Right renal cortex interstitium (tissue), 3 donors: ENCODE measurements at places on chromosomes 7 and 10. TPM values are rescaled to one million over a fixed set of nuclear protein-coding genes. Genes with fewer than 3 reads are reported as not detected.
A peak's percentile ranks its signal among the peaks of the same experiment; 100 is the strongest.

Gene CNTNAP2
- 21.2 TPM for polyA plus RNA-seq

Gene AKR1E2
- polyA plus RNA-seq, result 7.3 TPM

GRCh38 chr7:50411332-50411731, 38.8 kb downstream of the FIGNL1 start:
- DNase-seq, result no peak

DNA sequence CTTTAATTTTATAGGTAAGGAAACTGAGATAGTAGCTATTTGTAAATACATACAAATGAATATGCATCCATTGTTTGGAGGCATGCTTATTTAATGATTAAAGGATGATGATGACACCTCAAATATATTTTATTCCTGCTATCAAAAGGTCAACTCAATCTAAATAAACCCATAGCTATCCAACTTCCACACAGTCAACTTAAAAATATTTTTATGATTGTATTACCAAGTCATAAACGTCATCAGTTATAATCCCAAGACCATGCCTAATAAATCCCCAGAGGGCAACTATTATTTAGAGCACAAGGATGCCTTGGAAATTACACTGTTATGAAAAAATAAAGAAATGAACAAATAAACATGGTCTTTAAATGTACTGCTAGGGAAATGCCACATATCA, 102.1 kb downstream of the MPP7 start:
- no peak for DNase-seq

DNA sequence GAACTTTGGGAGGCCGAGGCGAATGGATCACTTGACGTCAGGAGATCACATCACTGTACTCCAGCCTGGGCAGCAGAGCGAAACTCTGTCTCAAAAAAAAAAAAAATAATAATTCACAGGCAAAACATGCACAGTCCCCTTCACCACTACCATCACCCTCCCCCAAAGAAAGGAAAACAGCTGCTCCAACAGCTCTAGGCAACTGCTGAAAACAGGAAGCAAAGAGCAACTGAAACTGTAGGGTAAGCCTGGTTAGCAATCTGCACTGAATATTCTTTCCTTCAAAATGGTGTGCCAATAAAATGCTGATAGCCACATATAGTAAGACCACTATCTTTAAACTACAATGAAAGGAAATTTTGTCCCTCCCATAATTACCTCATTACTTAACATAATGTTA, 11.8 kb downstream of the NT5C2 start:
- DNase-seq, result no peak

DNA sequence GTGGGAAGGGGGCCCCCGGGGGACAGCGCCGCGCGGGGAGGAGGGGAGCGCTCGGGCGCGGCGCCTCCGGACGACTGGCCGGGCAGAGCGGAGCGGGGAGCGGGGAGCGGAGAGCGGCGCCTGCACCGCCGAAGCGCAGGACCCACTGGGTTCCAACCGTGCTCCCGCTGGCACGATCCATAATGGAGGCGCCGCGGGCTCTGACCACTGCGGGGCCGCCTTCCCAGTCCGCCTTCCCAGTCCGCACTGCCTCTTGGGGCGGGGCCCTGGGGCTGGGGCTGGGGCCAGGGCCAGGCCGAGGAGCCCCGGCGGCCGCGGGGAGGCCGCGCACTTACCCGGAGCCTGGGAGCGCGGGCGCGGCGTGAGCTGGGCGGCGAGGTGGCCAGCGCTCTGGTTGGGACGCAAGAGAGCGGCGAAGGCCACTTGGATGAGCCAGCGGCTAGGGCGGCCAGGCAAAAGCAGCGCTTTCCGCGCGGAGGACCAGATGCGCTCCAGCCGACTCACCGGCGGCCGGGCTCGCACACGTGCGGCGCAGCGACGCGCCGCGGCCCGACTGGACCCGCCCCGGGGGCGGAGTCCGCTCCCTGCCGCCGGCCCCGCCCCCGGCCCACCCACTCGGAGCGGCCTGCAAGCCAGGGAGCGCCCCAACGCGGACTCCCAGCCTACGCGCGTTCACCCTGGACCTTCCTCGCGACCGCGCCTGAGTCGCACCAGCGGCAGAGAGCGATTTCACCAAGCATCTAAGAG, at the start of gene PUS7:
Gene PUS7 (minus strand): TSS at position 555 of the 747 bp plus-strand sequence. CDS start 13,759 bp downstream, outside the sequence.
- peak; percentile 86 for DNase-seq

DNA sequence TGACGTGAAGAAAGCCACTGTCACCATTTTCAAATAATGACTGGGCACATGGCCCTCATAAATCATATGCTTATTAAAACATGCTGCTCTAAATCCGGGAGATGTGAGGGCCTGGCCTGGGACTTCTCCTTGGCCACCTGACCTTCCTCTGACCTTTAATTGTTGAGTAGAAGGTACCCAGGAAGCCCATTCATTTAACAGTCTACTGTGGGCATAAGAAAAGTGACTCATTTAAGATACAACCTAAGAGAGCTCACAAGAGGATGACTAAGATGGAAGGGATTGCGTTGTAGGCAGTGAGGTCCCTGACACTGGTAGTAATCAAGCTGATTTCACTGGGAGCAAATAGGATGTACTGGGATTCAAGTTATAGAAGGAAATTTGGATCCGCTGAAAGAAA, 203.4 kb upstream of the GPR26 start:
- no peak for DNase-seq

GRCh38 chr7:875476-876076, 778 bp upstream of the GET4 start:
- no peak for DNase-seq

GRCh38 chr10:73743905-73744663, at the start of gene SEC24C:
TSS of gene SEC24C (plus strand) at chr10:73744372. CDS start at chr10:73746833, 2,461 bp downstream.
- peak; percentile 97 for DNase-seq
